Hematopoietic multipotent progenitor cell treated with erythropoietin and hydrocortisone succinate and interleukin-3 and kit ligand, for 6 days (in vitro differentiated cells): ENCODE measurements at places on chromosomes 6 and 20.

DNA sequence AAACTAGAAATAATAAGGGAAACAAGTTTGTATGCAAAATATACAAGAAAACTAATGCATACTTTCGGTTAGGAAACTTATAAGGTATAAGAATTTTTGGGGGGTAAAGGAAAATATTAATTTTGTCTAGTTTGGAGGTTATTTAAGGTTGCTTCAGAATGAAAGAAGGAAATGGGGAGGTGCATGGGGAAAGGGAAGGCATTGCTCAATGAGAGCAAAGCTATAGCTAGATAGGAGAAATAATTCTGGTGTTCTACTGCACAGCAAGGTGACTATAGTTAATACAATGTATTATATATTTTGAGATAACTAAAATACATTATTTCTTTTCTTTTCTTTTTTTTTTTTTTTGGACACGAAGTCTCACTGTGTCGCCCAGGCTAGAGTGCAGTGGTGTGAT lies 5.4 kb upstream of the MYMX start:
- no peak for DNase-seq

DNA sequence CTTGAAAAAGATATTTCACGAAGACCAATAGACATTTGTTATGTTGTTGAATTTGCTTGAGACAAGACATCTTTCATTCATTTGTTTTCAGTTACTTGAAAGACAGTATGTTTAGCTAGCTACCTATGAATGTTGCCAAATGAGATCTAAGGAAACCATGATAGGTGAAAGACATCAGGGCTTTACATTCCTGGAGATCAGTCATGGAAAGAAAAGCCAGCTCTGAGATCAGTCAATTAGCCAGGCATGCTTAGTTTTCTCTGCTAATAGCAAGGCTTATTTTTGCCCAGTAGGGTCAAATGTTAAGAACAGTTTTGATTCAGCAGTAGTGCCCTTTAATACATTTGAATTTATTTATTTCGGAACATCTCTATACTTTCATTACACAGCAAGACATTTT lies 116.5 kb upstream of the EDN1 start:
- DNase-seq = no peak

- DNase-seq = no peak
Observed at GRCh38 chr6:148364056-148364824, 21.6 kb downstream of the SASH1 start.

DNA sequence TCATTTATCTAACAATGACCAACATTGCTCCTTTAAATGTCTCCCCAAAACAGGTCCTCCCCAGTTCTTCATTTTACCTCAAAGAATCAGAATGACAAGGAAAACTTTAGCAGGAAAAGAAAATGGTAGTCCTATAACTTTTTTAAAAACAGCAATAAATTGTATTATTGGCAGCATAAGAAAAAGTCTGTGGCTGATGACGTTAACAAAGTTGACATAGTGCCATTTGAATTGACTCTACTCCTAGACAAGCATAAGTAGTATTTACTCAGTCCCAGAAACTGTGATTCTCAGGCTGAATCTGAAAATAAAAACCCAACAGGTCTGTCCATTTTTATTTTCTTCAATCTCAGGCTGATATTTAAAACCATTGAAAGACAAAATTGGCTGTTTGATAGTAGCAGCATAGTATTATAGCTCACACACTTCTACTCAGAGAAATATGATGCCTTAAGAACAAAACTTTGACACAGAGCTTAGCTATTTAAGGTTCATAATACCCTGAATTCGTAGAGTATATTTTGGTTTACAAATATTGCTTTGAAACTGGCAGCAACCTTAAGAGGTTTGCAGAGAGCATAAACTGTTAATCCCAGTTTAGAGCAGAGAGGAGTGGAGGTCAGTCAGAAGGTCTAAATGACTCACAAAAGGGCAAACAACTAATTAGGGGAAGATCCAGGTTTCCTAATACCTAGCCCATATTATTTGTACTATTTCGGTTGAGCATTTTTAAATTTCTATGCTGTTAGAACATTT lies 35.0 kb upstream of the TENT5A start:
- DNase-seq = no peak

DNA sequence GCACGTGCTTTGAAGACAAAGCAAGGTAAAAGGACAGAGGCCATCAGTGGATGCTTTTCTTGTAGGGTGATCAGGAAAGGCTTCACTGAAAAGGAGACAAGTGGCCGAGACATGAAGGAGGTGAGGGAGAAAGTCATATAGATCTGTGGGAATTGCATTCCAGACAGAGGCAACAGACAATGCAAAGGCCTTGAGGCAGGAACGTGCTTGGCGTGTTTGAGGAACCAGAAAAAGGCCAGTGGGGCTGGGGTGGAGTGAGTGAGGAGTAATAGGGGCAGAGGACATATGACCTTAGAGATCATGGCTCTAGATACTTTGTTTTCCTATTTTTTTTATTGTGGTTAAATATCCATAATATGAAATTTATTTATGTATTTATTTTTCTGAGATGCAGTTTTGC lies 10.5 kb upstream of the SALL4 start:
- no peak for DNase-seq

GRCh38 chr20:41176711-41177552 lies 39.6 kb downstream of the PLCG1 start:
- no peak for DNase-seq

GRCh38 chr6:147869201-147869600 lies 360.7 kb downstream of the SAMD5 start:
- no peak for DNase-seq

DNA sequence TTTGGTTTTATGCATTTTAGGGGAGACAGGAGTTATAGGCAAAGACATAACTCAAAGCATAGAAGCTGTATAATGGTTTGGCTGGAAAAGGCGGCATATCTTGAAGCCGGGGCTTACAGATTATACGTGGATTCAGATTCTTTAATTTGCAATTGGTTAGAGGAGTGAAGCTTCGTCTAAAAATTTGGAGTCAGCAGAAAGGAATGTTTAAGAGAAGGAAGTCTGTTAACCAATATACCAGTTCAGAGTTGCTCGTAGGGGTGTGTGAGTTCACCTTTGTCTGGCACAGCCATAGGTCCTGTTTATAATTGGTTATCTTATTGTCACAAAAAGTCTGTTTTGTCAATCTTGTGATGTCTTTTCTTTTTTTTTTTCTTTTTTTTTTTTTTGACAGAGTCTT lies 8.9 kb downstream of the ARHGAP40 start:
- no peak for DNase-seq

GRCh38 chr20:37987602-37988290 lies 45.5 kb downstream of the TTI1 start:
- peak; percentile 69 for DNase-seq

GRCh38 chr6:157551041-157551832 lies 170.2 kb downstream of the ZDHHC14 start:
- no peak for DNase-seq

GRCh38 chr20:768426-768978 lies at the start of gene SLC52A3:
TSS of gene SLC52A3 (minus strand) at chr20:768500. CDS start at chr20:765774, 2,726 bp downstream.
- peak; percentile 38 for DNase-seq

DNA sequence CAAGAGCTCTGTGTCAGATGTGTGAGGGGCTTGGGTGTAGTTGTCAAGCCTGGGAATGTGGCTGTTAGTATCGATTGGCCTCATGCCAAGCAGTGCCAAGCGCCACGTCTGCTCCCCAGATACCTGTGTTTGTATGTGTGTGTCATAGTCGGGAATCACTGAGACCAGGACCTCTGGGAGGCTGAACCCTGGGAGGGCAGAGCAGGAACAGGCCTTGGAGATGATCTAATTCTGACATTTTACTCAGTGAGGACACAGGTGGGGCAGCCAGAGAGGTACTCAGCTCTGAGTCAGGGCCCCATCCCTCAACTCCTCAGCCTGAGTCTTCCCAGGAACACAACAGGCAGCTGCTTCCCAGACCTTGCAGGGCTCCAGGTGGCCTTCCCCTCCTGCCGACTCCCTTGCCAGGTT lies 51.2 kb upstream of the FANCE start:
- DNase-seq = no peak

- DNase-seq = no peak
Observed at GRCh38 chr6:118401325-118401975, 146.6 kb upstream of the PLN start.

GRCh38 chr20:58228103-58228483 lies 360 bp downstream of the ANKRD60 start:
- DNase-seq = no peak

DNA sequence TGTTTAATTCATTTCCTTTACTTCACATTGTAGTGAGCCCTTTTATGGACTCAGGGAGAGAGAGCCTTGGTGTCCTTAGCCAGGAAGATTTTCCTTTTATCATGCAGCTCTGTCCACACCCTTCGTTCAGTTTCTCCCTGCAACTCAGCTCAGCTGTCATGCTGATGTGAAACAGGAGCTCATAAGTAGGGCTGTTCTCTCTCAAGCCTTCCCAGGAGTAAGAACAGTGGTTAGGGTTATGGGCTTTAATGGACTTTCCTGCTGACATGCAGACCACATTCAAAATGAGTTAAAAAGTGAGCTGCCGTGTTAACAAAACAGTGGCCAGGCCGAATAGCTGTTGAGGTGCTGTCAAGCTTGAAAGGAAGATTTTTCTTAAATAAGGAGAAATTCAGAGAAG lies 104.1 kb downstream of the BCKDHB start:
- DNase-seq = peak; percentile 29

DNA sequence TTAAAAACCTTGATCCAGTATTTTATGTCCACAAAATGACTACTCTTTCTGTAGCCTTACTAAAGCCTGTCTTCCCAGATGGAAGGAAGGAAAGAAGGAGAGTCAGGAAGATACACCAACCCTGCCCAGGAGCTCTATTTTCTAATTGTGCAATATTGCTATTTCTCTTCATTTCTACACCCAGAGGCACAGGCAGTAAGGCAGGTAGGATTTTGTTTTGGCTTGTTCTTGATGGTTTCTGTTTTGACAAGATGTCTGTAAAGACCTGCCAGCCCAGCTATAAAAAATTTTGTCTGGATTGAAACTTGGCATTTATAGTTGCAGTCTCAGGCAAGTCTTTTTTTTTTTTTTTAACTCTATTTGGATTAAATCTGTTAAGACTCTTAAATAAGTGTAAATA lies 587.5 kb upstream of the ARID1B start:
- no peak for DNase-seq

- no peak for DNase-seq
Observed at GRCh38 chr20:36677422-36677771, 31.4 kb upstream of the SLA2 start.

DNA sequence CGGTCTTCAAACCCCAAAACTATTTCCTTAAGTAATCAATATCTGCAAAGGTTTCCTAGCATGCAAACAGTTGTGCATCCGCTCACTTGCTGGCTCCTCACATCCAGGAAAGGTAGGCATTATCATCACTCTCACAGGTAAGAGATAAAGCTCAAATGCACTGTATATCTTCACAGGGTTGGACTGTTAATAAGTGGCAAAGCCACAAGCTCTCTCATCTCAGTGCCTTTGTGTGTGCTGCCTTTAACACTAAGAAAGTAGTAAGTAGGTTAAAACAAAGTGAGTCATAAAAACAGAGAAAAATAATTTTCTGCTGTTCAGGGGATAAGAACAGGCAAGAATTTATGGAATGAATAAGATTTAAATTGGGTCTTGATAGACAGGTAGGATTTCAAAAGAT lies 21.3 kb downstream of the MAN1A1 start:
- DNase-seq = no peak

- DNase-seq = no peak
Observed at GRCh38 chr6:138465007-138465645, 34.2 kb downstream of the NHSL1 start.

- DNase-seq = no peak
Observed at GRCh38 chr6:149729824-149730223, 11.9 kb upstream of the LATS1 start.

GRCh38 chr6:52552278-52552643 lies 24.6 kb downstream of the TRAM2 start:
- DNase-seq = no peak

DNA sequence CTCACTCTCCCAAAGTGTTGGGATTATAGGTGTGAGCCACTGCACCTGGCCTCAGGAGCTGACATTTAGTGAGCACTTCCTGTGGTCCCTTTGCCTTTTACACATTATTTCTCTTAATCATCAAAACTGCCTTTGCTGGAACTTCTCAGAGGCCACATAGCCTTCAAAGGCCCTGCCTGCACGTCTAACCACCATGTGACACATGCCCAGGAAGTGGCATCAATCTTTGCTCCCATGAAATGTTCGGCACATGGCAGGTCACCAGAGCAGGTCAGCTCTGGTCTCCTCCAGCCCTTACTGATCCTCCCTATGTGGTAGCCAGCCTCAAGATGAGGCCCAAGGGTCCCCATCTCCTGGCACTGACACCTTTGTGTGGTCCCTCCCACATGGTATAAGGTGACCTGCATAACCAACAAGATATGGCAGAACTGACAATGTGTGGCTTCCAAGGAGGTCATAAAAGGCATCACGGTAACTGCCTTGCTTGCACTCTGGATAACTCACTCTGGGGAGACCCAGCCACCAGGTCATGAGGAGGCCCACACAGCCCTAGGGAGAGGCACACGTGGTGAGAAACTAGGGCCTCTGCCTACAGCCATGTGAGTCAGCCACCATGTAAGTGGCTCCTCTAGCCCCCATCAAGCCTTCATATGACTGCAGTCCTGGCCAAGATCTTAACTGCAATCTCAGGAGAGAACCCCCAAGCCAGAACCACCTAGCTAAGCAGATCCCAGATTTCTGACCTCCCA lies 28.8 kb upstream of the HMGA1 start:
- no peak for DNase-seq

- no peak for DNase-seq
Observed at GRCh38 chr6:50333696-50334095, 284.0 kb upstream of the DEFB112 start.

DNA sequence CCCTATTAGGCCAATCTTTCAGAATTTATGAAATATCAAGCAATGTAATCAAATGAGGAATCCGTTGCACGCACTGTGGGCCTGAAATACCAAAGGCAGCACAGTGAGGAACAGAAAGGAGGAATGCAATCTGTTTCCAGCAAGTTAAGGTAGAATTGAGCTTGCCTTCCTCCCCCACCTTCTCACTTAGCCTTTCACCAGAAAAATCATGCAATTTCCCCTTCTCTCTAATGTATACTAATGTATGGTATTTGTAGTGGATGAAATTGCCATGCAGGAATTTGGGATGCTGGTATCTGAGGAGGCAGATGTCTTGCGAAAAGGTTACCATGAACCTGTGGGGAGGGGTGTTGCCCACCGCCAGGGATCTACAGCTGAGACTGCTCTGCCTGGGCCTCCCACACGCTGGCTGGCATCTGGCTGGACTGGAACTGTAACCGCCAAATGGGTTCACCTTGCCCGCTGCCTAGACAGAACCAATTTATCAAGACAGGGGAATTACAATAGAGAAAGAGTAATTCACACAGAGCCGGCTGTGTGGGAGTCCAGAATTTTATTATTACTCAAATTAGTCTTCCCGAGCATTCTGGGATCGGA lies 222.4 kb upstream of the MYLIP start:
- DNase-seq = no peak

GRCh38 chr6:158759966-158760617 lies 59.1 kb downstream of the EZR start:
- no peak for DNase-seq

- peak; percentile 80 for DNase-seq
Observed at GRCh38 chr6:31734821-31735406, 1.4 kb downstream of the CLIC1 start.
